ENCODE measurements at places on chromosomes 2 and 18. TPM values are rescaled to one million over a fixed set of nuclear protein-coding genes. Genes with fewer than 3 reads are reported as not detected.
A peak's percentile ranks its signal among the peaks of the same experiment; 100 is the strongest.

GRCh38 chr2:235964787-235965390, 203.3 kb downstream of the GBX2 start:
- no peak for DNase-seq

SLC11A1 gene
- polyA plus RNA-seq: 0.92 TPM

CYP26B1 gene
- 15.1 TPM for polyA plus RNA-seq

GRCh38 chr18:13252686-13253410, 34.3 kb downstream of the LDLRAD4 start:
- no peak for DNase-seq

DNA sequence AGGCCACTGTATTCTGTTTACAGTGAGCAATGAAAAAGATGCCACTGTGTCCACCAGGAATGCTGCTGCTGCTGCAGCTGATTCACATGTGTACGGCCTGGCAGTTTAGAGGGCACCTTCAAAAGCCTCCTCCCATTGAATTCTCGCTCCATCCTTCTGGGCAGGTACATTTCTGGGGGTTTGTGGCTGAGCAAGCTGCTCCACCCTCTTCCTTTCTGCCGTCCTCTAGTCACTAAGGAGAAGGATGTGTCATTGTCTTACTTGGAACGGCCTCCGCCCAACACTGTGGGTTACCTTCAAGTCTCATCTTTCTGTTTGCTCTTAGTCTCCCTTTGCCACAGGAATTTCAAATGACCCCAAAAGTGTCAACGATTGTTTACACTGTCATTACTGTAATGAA, 182.0 kb downstream of the ZBTB7C start:
- no peak for DNase-seq

DLX1 gene
- polyA plus RNA-seq: not detected

DNA sequence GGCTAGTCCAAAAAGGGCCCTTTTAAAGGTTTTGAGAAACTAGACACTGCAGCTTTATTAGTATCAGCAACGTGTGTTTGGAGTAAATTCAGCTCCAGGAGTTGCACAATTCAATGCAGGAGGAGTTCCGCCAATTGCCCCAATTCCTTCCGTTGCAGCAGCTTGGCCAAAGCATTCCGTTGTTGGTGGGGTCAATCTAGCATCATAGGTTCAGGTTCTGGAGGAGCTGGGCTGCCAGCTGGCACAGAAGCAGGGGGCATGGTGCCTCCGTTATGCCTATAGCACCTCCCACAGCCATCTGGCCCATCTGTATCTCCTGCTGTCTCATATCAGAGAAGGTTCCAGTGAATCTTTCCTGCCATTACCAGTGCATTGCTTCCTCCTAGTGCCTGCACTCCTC, 55.4 kb downstream of the REL start:
- DNase-seq: no peak

KCNK3 gene
- polyA plus RNA-seq: 1.1 TPM

CROCC2 gene
- polyA plus RNA-seq: 1.2 TPM

- DNase-seq: peak; percentile 88
These were observed 84.0 kb upstream of the PELI1 start for GRCh38 chr2:64228126-64228678.

GRCh38 chr18:41783065-41783818, 171.8 kb upstream of the PIK3C3 start:
- DNase-seq: no peak

- DNase-seq: peak; percentile 86
These were observed 141.4 kb downstream of the FAM124B start for GRCh38 chr2:224260372-224261020.

- no peak for DNase-seq
These were observed 141.7 kb downstream of the PDE11A start for GRCh38 chr2:177930916-177931315.

TMEFF2 gene
- 22.1 TPM for polyA plus RNA-seq

DNA sequence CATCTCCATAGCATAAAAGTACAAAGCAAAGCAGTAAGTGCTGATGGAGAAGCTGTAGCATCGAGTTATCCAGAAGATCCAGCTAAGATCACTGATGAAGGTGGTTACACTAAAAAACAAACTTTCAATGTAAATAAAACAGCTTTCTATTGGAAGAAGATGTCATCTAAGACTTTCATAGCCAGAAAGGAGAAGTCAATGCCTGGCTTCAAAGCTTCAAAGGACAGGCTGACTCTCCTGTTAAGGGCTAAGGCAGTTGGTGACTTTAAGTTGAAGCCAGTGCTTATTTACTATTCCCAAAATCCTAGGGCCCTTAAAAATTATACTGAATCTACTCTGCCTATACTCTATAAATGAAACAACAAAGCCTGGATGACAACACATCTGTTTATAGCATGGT, 44.0 kb downstream of the METTL8 start:
- DNase-seq: no peak

- peak; percentile 74 for DNase-seq
These were observed 3.5 kb downstream of the POU3F3 start for GRCh38 chr2:104857262-104858005.

ALLC gene
- polyA plus RNA-seq: not detected

DNA sequence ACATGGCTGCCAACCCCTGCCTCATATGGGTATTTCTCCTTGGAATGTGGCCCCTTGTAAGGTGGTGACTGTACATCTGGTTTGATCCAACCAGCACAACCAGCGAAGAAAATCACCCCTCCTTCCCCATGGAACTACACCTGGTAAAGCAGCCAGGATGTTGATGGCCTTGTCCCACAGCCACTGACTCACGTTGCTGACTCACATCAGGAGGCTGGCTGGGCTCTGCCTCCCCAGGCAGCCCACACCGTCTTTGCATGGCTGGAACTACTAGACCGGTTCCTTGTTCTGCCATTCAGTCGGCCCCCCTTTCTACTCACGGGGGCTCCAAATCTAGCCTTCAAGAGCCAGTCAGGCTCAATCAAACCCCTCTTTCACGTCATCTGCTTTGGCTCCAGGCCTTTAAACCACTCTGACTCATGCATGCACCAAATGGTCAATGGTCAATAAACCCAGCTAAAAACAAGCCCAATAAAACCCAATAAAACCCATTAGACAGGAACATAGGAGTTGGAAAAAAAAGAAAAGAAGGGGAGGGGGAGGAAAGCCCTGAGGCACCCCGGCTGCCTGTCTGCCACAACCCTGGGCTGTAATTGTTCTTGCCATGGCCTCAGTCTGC, 114.8 kb downstream of the PLB1 start:
- DNase-seq: no peak

INPP1 gene
- polyA plus RNA-seq: 21.9 TPM

LRATD1 gene
- polyA plus RNA-seq: 7.3 TPM

DNA sequence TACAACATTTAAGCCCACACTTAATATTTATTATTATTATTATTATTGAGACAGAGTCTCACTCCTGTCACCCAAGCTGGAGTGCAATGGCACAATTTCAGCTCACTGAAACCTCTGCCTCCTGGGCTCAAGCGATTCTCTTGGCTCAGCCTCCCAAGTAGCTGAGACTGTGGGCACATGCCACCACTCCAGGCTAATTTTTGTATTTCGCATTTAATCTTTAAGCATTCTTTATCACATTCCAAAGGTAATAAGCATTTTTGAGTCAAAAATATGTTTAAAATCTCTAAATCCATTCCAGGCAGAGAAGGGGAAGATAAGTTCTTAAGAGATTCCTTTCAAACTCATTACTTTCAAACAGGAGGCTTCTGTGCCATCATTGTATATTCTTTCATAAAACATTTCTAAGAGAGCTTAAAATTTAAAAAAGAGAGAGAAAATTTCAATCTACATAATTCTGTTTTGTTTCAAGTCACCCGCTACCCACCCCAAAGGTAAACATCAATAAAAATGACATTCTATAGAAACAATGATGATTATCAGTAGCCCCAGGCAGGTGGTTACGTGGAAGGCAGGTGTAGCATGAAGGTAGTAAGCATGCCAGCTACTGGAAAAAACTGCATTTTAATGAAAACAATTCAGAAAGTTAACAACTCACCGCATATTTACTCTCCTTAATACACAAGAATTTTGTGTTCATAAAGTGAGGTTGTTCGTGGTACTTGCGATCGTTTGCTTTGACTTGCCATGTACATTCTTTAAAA, 84.4 kb upstream of the NARS1 start:
- DNase-seq: no peak

GRCh38 chr2:13121096-13121495, 404.4 kb downstream of the TRIB2 start:
- no peak for DNase-seq

CYBRD1 gene
- 116 TPM for polyA plus RNA-seq

BMP10 gene
- not detected for polyA plus RNA-seq

DNA sequence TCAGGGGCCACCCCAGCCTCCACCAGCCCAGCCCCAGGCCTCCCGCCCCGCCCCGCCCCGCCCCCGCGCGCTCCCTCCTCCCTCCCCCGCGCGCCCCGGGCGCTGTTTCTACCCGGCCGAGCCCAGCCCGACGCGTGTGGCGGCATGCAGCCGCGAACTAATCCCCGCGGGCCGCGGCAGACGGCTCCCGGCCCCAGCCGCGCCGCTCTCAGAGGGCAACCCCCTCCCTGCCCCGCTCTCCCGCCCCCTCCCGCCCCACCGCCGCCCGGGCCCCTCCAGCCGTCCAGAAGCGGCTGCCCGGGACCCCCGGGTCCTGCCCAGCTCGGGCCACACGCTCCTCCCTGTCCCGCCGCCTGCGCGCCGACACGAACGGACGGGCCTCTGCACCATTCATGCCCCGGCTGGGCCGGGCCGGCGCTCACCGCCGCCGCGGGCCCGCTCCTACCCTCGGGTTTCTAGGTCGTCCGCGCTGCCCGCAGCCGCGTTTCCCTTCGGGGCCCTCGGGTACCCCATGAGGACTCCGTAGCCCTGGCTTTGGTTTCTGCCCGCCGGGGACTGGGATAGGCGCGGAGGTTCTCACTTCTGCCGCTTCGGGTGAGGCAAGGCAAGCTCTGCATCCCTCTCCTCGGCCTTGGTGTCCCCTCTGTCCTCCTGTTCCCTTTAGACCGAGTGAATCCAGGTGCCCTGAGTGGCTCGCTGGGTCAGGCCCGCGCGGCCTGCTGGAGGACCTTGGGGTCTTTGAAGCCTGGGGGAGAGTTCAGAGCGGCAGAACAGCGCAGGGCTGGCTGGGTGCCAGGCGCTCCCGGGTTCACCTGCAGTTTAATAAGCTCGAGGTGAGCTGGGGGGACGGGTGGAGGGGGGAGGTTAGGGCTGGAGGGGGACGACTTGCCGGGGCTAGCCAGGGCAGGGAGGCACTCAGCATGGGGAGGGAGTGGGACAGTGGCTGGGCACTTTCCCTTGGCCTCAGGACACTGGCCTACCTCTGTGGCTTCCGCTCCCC, 3.1 kb downstream of the WNT10A start:
- no peak for DNase-seq

DNA sequence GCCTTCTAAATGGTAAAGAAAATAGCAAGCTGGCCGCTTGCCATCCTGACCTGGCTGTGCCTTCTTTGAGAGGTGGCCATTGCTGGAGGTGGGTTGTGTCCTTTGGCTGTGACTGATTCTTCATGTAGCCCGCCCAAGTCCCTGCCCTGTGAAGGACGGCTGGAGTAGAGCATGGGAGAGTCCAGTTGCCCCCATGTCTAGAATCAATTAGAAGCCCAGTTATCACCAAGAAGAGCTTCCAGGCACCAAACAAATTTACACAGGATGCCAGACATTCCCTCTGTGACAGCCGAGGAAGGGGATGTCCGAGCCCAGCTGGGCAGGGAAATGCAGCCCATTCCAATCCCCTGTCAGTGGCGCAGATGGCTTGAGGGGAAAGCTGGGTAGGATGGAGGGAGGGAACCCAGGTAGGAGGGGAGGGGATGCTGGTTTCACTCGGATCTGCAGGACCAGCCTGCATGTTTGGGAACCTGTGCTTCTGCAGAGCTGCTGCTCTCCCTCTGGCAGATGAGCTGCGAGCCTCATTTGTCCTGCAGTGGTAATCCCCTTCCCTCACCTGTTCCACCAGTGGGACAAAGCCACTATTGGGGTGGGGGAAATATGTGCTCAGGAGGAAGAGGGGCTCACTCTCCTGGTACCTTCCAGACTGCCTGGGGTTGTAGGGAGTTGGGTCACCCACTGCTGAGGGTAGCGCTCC, 25.7 kb upstream of the ASB18 start:
- no peak for DNase-seq

GRCh38 chr2:5696945-5697521, 4.8 kb downstream of the SOX11 start:
- peak; percentile 76 for DNase-seq

DNA sequence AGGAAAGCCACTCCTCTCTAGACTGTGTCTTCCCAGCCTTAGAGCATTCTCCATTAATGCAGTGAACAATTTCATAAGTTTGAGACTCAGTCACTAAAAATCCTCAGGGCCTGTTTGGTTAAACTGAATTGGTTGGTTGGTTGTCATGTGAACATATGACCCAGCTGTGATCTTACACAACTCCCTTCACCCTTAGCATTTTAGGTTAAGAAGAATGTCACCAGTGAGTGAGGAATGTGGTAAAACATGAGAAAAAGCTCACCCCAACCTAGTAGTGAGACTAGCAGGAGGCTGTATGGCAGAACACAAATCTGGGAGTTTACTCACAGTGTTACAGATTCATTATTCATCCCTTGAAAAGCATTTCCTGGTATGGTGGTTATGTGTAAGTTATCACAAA, 32.4 kb downstream of the LHCGR start:
- peak; percentile 75 for DNase-seq

LIMS2 gene
- polyA plus RNA-seq: 36.5 TPM

DNA sequence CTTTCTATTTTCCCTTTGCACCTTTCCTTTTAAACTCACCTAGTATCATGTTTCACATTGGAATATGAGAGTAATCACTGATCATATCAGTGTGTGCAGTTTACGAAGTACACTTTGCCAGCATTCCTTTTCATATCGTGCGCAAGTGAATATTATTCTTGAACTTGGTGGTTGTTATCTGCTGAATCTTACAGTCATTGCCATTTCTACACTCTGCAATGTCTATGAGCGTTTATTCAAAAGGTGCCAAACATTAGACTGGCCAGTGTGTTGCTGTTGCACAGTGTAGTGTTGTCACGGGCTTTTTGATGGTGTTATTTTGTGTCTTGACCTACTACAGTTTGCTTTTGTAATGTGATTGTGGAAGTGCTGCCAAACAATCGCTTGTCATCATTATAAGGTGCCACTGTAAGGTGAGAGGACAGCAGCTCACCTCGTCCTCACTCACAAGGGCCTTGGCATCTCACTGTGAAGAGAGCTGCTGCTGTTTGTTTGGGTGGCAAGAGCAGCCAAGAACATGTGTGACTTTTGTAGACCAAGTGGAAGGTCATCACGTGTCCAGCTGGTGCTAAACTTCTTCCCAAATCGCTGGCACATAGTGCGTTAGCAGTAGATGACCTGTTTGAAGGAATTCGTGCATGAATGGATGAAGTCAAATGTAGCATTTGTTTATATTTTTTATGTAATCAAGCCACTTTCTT, 113.3 kb downstream of the MYO1B start:
- DNase-seq: no peak

ICA1L gene
- 6.3 TPM for polyA plus RNA-seq

- DNase-seq: no peak
These were observed 91.8 kb downstream of the TGIF1 start for GRCh38 chr18:3541549-3542386.

TMEM178A gene
- polyA plus RNA-seq: 9.3 TPM

GRCh38 chr2:59920961-59921360, 632.5 kb downstream of the BCL11A start:
- no peak for DNase-seq

D2HGDH gene
- 21.3 TPM for polyA plus RNA-seq

- DNase-seq: peak; percentile 41
These were observed 78.7 kb downstream of the GRB14 start for GRCh38 chr2:164542581-164543021.

FBXO48 gene
- polyA plus RNA-seq: 1.8 TPM

APCDD1 gene
- polyA plus RNA-seq: 18.4 TPM

Measured in muscle of back (tissue), 13 donors.